ENCODE measurements at places on chromosomes 13 and 19. TPM values are rescaled to one million over a fixed set of nuclear protein-coding genes. Genes with fewer than 3 reads are reported as not detected.

The RXFP2 gene
- not detected for total RNA-seq

DNA sequence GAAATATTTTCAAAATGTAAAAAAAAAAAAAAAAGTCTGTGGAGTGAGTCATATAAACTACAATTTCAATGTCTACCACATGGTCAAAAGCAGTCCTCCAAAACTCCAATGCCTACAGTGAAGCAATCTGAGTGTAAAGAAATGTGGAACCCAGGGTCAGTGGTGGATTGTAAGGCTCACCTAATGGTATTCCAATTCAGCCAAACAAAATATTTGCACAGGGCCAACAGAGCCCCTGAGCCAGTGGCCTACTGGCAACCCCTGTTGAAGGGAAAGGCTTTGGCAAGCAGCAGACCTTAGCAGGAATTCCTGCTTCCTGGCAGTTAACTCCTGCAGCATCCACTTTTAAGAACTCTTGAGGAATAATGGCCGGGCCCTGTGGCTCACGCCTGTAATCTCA, 3.4 kb downstream of the DNMT1 start:
- no peak for DNase-seq

- DNase-seq = no peak
Measured at GRCh38 chr13:109615721-109616420, 170.5 kb downstream of the IRS2 start.

DNA sequence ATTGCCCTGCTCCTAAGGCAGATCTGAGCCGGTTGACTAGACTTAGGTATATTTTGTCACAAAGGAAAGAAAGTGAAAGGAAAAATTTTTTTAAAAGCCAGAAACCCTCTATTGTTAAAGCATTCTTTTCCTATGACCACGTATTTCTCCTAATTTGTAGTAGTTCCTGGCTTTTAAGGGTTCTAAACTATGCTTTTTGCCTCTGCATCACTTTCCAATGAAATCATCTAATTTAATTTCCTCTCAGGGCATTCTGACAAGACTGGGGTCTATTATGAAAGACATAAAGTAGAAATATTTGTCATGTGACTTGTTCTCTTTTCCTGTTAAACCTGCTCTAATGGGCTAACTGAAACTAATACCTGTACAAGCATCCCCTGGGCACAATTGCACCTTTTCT, 233.0 kb upstream of the PRR20A start:
- no peak for DNase-seq

DNA sequence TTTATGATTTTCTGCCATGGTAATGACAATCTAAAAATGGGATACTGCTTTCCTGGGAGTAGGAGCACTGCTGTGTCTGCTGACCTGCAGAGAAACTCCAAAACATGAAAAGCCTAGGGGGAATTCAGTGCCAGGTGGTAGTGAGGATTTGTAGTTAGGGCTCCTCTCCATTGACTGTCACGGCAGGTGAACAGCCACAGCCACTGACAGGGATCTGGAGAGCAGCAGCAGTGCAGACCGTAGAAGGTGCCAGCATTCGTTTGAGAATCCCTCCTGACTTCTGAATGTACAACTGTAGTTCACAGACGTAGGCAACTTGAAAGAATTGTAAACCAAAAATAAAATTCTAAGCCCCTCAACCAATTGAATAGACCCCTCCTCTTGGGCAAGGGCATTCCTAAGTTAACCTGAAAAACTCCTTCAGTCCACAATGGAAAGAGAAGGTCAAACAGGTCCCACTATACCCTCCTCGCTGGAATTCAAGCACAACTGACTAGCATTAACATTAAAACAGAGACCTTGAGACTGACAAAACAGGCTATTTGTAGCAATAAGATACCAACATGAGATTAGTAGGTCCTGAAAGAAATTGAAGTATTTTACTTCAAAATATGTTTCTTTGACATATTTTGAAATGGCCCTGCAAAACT, 1328.8 kb downstream of the OLFM4 start:
- DNase-seq = no peak

- no peak for DNase-seq
Measured at GRCh38 chr19:53910170-53910518, 1.1 kb downstream of the CACNG7 start.

The SOHLH2 gene
- total RNA-seq = not detected

Data from esophagus squamous epithelium (tissue), 5 donors.